ENCODE measurements at places on chromosomes 13 and 19. TPM values are rescaled to one million over a fixed set of nuclear protein-coding genes. Genes with fewer than 3 reads are reported as not detected.

- no peaks in the 10 kb centered on the region for H3K27me3 ChIP-seq
- H3K36me3 ChIP-seq = no peaks in the 10 kb centered on the region
- H3K4me3 ChIP-seq = no peak overlapping the region
- H3K4me1 ChIP-seq = no peaks in the 10 kb centered on the region
These were observed 1716.5 kb upstream of the SLC10A2 start for GRCh38 chr13:104782741-104783140.

DNA sequence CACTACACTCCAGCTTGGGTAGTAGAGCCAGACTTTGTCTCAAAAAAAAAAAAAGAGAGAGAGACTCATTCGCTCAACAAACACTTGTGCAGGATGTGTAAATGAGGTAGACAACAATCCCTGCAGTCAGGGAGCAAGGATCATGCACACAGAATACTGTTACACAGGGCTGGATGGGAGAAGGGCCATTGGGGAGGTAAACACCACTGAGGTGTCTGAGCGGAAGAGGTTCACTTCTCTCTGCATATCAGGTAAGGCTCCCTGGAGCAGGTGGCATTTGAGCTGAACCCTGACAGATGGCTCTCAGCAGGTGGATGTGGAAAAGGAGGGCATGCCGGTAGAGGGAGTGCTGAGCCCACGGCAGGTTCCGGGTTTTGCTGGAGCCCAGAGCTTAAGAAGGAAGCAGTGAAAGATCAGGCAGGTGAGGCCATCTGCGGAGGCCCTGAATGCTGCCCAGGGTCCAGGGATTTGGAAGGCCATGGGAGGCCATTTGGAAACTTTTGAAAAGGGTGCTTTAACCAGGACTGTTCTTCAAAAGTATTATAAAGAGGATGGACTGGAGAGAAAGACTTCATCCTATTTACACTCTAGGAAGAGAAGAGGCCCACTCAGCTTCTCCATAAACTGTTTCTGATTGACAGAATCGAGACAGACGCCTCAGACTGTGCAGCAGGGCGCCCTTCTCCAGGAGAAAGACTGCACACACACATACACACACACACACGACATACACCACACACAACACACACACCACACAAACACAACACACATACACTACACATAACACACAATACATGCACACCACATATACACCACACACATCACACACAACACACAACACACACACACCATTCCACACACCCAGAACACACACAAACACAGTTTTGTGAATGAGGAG, 199.4 kb downstream of the USP12 start:
- peaks cover 4% of the 10 kb centered on the region for H3K4me1 ChIP-seq
- no peaks in the 10 kb centered on the region for H3K36me3 ChIP-seq
- DNase-seq = peak; percentile 46
- H3K27ac ChIP-seq = peak overlapping the region; percentile 59
- H3K27me3 ChIP-seq = no peaks in the 10 kb centered on the region

Gene POSTN
- not detected for total RNA-seq

- H3K4me1 ChIP-seq = peaks cover 1% of the 10 kb centered on the region
- DNase-seq = no peak
- H3K27me3 ChIP-seq = no peaks in the 10 kb centered on the region
- H3K36me3 ChIP-seq = peaks cover 5% of the 10 kb centered on the region
- H3K4me3 ChIP-seq = no peak overlapping the region
These were observed 429.8 kb downstream of the FOXO1 start for GRCh38 chr13:40236566-40237168.

Gene ABHD13
- total RNA-seq = 11.5 TPM

GRCh38 chr19:46726971-46727501, 10.1 kb upstream of the PRKD2 start:
- no peak overlapping the region for H3K4me3 ChIP-seq
- peak overlapping the region; percentile 48 for H3K27ac ChIP-seq
- no peak for DNase-seq
- peaks cover 23% of the 10 kb centered on the region for H3K36me3 ChIP-seq
- no peaks in the 10 kb centered on the region for H3K27me3 ChIP-seq
- peaks cover 31% of the 10 kb centered on the region for H3K4me1 ChIP-seq

GRCh38 chr13:30256713-30257467, 50.5 kb downstream of the KATNAL1 start:
- peaks cover 3% of the 10 kb centered on the region for H3K4me1 ChIP-seq
- H3K27me3 ChIP-seq = no peaks in the 10 kb centered on the region
- no peak for DNase-seq
- H3K4me3 ChIP-seq = no peak overlapping the region
- H3K36me3 ChIP-seq = peaks cover 16% of the 10 kb centered on the region

GRCh38 chr13:42101821-42102585, 53.6 kb downstream of the DGKH start:
- peaks cover 9% of the 10 kb centered on the region for H3K4me1 ChIP-seq
- H3K27me3 ChIP-seq = no peaks in the 10 kb centered on the region
- no peak for DNase-seq
- no peak overlapping the region for H3K27ac ChIP-seq
- H3K36me3 ChIP-seq = peaks cover 20% of the 10 kb centered on the region

Gene PCDH20
- total RNA-seq = not detected

DNA sequence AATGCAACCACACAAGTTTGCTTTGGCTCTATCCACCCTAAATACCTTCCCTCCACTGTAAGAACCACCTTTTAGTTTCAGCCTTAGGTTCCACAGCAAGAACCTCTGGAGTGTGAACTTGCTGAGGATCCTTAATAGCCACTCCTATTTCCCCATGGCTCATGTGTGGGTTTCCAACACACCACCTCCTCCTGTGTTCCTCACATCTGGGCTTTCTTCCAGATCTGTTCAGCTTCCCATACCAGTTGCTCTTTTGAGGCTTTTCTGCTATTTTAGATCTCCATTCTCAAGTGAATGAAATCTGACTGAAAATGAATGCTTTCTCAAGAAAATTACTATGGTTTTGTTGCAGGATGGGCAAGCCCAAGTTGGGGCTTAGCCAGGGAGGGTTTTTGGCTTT, 104.8 kb upstream of the MIR17HG start:
- H3K36me3 ChIP-seq = no peaks in the 10 kb centered on the region
- DNase-seq = no peak
- H3K4me1 ChIP-seq = no peaks in the 10 kb centered on the region
- H3K27me3 ChIP-seq = peaks cover 5% of the 10 kb centered on the region
- no peak overlapping the region for H3K4me3 ChIP-seq

Gene CAPS
- total RNA-seq = 25.0 TPM

Gene LMTK3
- 12.8 TPM for total RNA-seq

DNA sequence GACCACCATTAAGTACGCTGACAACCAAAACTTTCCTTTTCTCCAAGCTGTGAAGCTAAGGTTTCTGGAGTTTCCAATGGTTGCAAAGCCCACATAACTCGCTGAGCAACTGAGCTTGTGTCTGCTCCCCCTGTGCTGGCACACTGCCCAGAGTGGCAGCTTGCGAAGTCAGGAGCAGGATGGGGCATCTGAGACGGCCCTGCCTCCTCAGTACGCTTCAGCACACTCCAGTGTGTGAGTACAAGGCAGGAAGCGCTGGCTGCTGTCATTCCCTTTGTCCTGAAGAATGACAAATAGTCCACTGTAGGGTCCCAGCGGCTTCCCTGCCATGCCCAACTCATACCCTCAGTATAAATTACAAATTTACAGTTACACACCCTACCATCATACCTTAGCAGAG, 51.5 kb downstream of the SKA3 start:
- no peak for DNase-seq
- no peak overlapping the region for H3K27ac ChIP-seq
- no peaks in the 10 kb centered on the region for H3K27me3 ChIP-seq
- no peak overlapping the region for H3K4me3 ChIP-seq
- H3K36me3 ChIP-seq = no peaks in the 10 kb centered on the region

DNA sequence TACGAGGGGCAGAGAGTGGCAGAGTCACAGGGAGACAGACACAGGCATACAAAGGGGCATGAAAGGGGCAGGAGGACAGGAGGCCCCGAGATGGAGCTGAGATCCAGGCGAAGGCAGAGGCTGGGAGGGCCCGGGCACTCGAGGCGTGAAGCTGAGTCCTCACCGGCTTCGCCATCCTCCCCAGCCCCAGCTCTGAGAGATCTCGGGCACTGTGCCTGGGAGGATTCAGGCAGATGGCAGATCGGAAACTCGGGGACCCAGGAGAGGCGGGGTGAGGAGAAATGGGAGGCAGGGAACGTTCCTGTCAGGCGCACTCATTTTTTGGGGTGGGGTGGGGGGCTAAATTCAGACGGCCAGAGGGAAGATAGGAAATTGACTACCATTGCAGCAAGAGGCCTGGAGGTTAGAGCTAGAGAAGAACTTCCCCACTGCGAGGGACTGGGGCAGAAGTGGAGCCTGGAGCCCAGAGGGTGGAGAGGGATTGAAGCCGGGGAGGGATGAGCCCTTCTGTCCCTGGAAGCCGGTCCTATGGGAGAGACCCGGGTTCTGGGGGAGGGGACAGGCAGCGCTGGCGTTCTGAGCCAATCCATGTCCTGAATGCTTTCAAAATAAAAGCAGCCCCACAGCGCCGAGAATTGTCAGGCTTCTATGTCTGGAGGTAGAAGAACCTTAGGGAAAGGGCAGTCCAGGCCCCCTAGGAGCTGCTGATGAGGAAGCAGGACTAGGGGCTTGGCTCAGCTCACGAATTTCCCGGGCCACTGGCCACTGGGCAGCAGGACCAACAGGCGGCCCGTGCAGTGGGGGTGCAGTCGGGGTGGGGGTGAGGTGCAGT, 12.6 kb downstream of the LRRC4B start:
- H3K27me3 ChIP-seq = peaks cover 45% of the 10 kb centered on the region
- DNase-seq = no peak
- H3K4me3 ChIP-seq = peak overlapping the region; percentile 96
- no peaks in the 10 kb centered on the region for H3K36me3 ChIP-seq

- DNase-seq = no peak
- H3K36me3 ChIP-seq = no peaks in the 10 kb centered on the region
- peaks cover 2% of the 10 kb centered on the region for H3K27me3 ChIP-seq
- no peak overlapping the region for H3K27ac ChIP-seq
These were observed 85.2 kb downstream of the EDNRB start for GRCh38 chr13:77833331-77833863.

DNA sequence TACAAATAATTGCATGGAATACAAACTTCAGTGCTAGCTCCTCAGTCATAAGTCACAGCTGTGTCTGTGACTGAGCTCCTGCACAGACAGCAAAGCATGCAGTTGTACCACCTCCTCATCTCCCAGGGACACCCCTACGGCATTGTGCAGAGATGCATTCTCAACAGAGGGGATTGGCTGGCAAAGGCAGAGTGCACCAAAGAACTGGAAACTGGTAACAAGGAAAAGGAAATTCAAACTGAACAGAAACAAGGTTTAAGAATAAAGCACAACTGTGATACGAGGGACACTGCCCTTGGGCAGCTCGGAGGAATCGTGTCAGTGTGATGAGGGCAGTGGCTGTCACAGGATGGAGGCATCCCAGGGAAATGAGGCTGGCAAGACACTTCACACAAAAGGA, 126.1 kb upstream of the SOX1 start:
- no peaks in the 10 kb centered on the region for H3K27me3 ChIP-seq
- no peak overlapping the region for H3K4me3 ChIP-seq
- H3K36me3 ChIP-seq = no peaks in the 10 kb centered on the region
- H3K4me1 ChIP-seq = no peaks in the 10 kb centered on the region
- DNase-seq = no peak
- no peak overlapping the region for H3K27ac ChIP-seq

DNA sequence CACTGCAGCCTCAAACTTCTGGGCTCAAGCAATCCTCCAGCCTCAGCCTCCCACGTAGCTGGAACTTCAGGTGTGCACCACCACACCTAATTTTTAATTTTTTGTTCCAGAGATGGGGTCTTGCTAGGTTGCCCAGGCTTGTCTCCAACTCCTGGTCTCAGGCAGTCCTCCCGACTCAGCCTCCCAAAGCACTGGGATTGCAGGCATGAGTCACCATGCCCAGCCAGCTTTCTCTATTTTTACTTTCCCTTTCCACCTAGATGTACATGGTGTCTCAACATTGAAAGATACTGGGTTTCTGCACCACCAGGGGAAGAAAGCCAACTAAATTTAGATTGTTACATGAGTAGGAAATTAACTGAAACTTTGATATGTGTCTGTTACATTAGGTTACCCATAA, 13.8 kb upstream of the ZNF846 start:
- H3K36me3 ChIP-seq = peaks cover 13% of the 10 kb centered on the region
- no peak overlapping the region for H3K27ac ChIP-seq

Gene TSSK6
- 5.8 TPM for total RNA-seq

Gene KIR2DL4
- total RNA-seq = not detected

Gene CDX2
- total RNA-seq = not detected

GRCh38 chr13:48125794-48126228, 30.9 kb upstream of the MED4 start:
- no peaks in the 10 kb centered on the region for H3K36me3 ChIP-seq
- H3K4me3 ChIP-seq = no peak overlapping the region
- H3K4me1 ChIP-seq = peaks cover 13% of the 10 kb centered on the region
- no peak overlapping the region for H3K27ac ChIP-seq
- DNase-seq = no peak

GRCh38 chr19:5016781-5017180, 47.9 kb downstream of the KDM4B start:
- H3K27me3 ChIP-seq = no peaks in the 10 kb centered on the region
- peaks cover 2% of the 10 kb centered on the region for H3K4me1 ChIP-seq
- no peak overlapping the region for H3K27ac ChIP-seq

DNA sequence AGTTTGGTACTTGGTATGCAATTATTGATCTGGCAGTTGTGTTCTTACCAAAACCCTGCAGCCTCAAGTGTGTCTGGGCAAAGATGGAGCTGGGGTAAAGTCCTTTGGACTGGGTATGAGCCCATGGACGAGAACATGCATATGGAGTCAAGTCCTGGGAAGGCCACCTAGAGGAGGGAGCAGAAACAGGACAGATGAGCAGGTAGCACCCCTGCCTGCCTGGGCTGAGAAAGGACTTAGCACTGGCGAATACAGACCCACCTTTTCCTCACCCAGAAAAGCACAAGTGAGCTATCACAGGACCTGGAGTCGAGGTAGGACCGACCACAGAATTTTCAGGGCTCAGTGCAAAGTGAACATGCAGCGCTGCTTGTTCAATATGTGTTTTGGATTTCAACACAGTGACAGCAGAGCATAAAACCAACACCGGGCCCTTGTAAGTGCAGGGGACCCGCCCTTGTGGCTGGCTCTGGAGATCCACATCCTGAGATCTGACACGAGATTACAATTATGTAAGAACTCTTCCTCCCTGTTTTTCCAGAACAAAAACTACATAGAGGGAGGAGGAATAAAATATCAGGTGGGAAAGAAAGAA, 25.9 kb downstream of the IGFL2 start:
- DNase-seq = no peak
- H3K4me1 ChIP-seq = peaks cover 5% of the 10 kb centered on the region
- no peak overlapping the region for H3K27ac ChIP-seq
- no peak overlapping the region for H3K4me3 ChIP-seq
- peaks cover 32% of the 10 kb centered on the region for H3K27me3 ChIP-seq
- H3K36me3 ChIP-seq = no peaks in the 10 kb centered on the region

DNA sequence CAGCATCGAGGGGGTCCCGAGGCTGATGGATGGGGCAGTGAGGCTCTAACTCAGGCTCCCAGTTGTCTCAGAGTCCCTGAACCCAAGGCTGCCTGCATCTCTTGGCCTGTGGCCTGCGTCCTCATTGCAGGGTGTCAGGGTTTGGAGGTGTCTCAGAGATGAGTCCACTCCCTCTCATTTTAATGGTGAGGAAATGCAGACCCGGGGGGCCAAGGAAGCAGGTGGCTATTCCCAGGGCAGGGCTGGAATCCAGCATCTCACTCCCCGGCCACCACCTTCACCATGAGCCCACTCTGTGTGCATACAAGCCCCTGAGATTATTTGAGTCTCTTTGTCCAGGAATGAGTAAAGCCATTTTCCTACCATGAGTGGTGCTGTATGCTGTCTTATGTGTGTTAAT, 21.4 kb downstream of the TEX29 start:
- no peaks in the 10 kb centered on the region for H3K4me1 ChIP-seq
- H3K4me3 ChIP-seq = no peak overlapping the region
- no peaks in the 10 kb centered on the region for H3K27me3 ChIP-seq
- H3K27ac ChIP-seq = no peak overlapping the region

GRCh38 chr19:29967623-29968022, 25.6 kb downstream of the URI1 start:
- no peaks in the 10 kb centered on the region for H3K36me3 ChIP-seq
- no peaks in the 10 kb centered on the region for H3K27me3 ChIP-seq
- no peak overlapping the region for H3K4me3 ChIP-seq
- peaks cover 26% of the 10 kb centered on the region for H3K4me1 ChIP-seq
- no peak overlapping the region for H3K27ac ChIP-seq

Measured in activated naive CD8-positive, alpha-beta T cell treated with anti-CD3 and anti-CD28 coated beads, Interleukin-2, amount 10 ng/mL, durations not matched to agents 7 days and 5 days (primary cell).